ENCODE measurements at places on chromosomes 5 and 9. TPM values are rescaled to one million over a fixed set of nuclear protein-coding genes. Genes with fewer than 3 reads are reported as not detected.

- peak; percentile 87 for DNase-seq
These were observed 13.1 kb downstream of the DIAPH1 start for GRCh38 chr5:141605523-141606277.

The ABO gene
- not detected for total RNA-seq

The ELAVL2 gene
- not detected for total RNA-seq

- no peak for DNase-seq
These were observed 31.2 kb downstream of the AMBP start for GRCh38 chr9:114046875-114047274.

The ETF1 gene
- 208 TPM for total RNA-seq

DNA sequence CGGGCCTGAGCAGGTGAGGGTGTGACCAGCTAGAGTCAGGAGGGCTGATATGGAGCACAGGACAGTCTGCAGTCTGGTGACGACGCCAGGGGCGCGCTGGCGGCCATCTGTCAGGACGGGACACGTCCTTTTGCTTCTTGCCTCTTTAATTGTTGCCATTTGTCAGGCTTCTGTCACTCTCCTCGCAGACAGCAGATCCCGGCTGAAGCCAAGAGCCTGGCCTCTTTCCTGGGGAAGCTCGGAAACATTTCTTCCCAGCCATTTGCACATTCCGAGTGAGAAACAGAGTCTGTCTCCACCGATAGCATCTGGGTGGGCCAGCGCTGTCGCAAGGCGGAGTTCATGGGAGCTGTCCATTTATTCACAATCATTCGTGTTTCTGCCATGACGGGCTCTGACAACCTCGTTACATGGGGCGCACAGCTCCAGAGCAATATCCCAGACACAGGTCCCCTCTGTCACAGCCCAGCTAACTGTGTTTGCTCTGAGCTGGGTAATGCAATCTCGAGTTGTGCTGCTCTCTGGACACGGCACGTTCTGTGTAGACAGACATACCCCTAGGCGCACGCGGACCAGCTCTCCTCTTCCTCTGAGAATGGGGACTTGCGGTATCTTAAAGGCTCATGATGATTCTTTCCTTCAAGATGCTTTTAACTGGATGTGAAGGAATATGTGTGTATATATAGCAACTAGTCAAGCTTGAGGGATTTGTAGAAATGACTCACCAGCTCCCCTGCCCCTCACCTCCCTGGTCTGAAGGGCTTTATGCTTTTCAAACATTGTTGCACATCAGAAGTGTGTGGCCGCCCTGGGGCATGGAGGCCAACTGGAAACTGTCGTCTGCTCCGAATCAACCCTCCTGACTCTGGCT, 105.3 kb upstream of the FCN2 start:
- DNase-seq, result no peak

GRCh38 chr5:175701797-175702196, 43.9 kb downstream of the HRH2 start:
- DNase-seq, result no peak

GRCh38 chr5:170557314-170557713, 53.5 kb downstream of the KCNIP1 start:
- DNase-seq, result no peak

Measured in Daoy (cell line).